ENCODE measurements at places on chromosomes 1 and 21.

DNA sequence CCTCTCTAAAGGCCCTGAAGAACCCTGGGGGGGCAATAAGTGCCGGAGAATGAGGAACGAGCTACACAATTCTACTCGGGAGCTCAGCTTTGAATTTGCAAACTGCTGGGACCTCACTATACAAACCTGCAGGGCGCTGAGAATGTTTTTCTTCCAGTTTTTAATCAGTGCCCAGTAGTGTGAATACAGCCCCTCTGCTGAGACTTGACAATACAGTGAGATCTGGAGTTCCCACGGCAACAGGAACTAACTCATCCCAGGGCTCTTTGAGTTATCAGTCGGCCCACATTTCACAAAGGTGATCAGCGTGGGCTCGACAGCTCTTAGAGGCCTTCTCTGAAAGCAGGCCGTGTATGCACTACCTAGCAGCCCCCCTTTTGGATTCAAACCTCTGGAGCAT, 41.7 kb downstream of the TMEM53 start:
- DNase-seq = no peak

GRCh38 chr1:243411472-243411871, 155.6 kb downstream of the SDCCAG8 start:
- no peak for DNase-seq

GRCh38 chr1:229625071-229625914, 629 bp downstream of the TAF5L start:
- DNase-seq = peak; percentile 37

DNA sequence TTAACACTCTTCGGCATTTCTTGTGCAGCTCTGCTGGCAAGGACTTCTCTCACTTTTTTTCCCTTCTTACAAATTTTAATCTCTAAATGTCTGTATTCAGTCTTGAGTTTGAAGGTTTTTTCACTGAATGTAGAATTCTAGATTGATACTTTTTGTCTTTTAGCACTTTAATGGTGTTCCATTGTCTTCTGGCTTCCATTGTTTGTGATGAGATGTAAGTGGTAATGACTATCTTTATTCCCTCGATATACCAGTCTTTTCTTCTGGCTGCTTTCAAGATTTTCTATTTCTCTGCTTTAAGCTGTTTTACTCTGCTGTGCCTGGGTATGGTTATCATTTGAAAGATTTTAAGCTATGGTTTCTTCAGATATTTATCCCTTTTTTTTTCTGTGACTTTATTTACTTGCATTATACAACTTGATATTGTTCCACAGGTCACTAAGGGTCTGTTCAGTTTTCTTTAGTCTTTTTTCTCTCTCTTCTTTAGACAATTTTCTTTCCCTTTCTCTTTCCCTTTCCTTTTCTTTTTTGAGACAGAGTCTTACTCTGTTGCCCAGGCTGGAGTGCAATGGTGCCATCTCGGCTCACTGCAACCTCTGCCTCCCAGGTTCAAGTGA, 35.8 kb downstream of the DYRK1A start:
- DNase-seq = no peak

DNA sequence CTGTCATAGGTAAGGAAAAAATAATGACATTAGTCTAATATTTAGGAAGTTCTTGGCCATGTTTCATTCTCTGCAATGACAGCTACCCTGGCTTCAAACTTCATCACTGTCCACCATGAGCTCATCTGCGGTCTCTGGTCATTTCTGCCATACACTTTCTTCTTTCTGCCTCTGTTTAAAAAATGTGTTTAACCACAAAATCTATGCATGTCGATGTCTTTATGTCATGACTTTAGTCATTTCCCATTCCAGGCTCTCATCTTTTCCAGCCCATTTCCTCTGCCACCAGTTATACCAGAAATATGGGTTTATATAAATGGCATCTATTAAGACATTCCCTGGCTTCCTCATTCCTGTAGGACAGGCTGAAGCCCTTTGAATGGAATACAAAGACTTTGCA, 68.5 kb upstream of the DUSP10 start:
- DNase-seq = no peak

DNA sequence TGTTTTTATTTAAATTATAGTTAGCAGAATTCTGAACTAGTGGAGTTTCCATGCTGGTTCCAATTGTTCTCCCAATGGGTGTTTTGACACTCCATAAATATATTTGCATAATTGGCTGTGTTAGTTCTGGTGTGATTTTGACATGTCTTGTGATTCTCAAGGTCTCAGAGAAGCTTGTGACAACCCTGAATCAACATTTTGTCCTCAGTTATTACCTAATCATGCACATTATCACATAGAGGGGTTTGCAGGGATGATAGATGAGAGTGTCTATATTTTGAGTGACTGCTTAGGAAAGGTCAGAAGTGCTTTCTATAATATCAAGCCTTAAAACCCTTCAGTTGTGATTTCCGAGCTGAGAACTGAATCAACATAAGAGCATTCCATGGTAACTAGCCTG, 11.5 kb upstream of the KCNK2 start:
- DNase-seq = no peak

DNA sequence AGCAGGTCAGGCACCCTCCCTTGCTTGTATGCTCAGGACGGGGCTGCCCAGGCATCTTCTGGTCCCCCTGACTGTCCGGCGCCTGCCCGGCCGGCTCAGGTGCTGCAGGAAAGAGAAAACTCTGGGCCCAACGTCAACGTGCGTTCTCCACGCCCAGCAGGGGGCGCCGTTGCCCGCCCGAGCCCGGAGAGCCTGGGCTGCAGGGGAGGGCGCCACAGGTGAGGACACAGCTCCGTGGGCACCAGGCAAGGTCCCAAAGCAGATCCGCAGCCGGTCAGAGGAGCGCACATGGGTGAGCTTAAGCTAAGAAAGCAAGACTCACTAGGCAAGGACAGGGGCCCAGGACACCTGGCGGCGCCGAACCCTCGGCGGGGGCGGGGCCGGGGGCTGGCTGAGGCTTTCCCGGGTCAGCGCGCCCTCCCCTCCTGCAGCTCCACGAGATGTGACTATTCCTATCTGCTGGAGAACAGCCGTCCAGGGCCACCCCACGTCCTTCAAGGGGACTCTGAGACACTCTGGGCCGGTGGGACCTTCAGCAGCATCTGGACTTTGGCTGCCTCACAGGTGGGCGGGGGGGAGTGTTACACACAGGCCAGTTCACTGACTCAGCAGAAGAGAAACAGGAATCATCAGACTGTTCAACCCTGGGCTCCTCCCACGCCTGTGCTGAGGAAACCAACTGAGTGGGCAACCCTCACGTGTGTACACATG, 29.3 kb downstream of the KRTAP10-1 start:
- no peak for DNase-seq

GRCh38 chr1:192807211-192808162, 1.4 kb upstream of the RGS2 start:
- no peak for DNase-seq

DNA sequence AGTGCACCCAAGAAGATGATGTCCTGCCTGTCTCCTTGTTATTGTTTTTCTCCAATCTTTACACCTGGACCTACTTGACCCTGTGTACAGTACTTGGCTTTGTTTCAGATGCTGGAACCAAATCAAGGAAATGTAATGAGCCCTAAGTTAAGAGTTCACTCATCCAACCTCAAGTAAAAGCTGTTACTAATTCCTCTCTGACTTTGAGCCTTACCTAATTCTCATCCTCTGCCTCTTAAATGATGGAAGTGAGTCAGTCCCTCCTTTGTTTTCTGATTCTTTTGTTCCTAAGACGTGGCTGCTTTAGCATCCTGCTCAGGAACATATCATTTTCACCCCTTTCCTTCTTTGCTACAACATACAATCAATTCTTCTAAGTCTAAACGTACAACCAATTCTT, 15.3 kb upstream of the PLA2G4A start:
- DNase-seq = no peak

GRCh38 chr1:59917026-59917784, 9.4 kb downstream of the CYP2J2 start:
- DNase-seq = peak; percentile 77

DNA sequence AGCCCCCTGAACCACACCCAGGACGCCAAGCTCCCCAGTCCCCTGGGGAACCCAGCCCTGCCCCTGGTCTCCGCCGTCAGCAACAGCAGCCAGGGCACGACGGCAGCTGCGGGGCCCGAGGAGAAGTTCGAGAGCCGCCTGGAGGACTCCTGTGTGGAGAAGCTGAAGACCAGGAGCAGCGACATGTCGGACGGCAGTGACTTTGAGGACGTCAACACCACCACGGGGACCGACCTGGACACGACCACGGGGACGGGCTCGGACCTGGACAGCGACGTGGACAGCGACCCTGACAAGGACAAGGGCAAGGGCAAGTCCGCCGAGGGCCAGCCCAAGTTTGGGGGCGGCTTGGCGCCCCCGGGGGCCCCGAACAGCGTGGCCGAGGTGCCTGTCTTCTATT, 42.7 kb upstream of the ARHGEF16 start:
- no peak for DNase-seq

DNA sequence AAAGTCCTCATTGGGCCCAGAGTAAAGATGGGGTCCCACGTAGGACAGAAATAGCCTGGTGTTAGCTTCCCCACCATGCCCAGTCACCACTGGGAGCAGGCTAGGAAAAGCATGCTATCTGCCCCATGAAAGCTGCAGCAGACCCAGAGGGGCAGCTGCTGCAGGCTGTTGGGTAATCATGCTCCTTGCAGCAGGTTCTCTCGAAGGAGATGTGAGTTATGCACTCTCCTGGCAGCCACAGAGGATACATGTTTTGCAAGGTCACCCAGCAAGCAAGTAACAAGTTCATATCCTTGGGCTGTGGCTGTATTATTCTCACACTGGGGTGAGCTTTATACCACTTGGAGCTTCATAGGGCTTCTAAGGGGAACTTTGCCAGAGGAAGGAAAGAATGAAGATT, 9.1 kb upstream of the HEYL start:
- DNase-seq = no peak

GRCh38 chr1:39936724-39937491, 18.0 kb upstream of the MFSD2A start:
- DNase-seq = no peak

- no peak for DNase-seq
These were observed 10.3 kb downstream of the INSRR start for GRCh38 chr1:156848461-156849150.

GRCh38 chr1:43978264-43978550, 803 bp upstream of the B4GALT2 start:
- DNase-seq = no peak

GRCh38 chr1:177944016-177944949, 25.6 kb downstream of the SEC16B start:
- no peak for DNase-seq

- DNase-seq = no peak
These were observed 3.2 kb upstream of the LAPTM5 start for GRCh38 chr1:30760596-30761324.

- no peak for DNase-seq
These were observed 220.9 kb downstream of the ATG4C start for GRCh38 chr1:63004868-63005267.

- DNase-seq = no peak
These were observed 12.3 kb upstream of the MFAP2 start for GRCh38 chr1:16992675-16993074.

DNA sequence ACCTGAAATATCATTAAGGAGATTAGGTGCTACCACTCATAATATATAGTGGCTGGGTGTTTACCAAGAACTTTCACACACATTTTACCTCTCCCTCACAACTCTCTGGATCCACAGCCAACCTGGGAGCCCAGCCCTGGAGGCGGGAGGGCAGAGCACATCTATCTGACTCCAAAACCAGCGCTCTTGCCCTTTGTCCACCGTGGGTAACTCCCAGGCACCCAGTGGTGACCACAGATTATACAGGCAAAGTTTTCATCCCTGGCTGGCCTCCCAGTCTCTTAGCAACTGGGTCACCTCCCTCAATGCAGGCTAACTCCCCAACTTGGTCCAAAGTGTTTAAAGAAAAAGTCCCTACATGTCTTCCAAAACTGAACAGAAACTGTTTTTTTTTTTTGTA, 2.4 kb downstream of the PAQR7 start:
- DNase-seq = no peak

- no peak for DNase-seq
These were observed 17.3 kb downstream of the BTG2 start for GRCh38 chr1:203322500-203323179.

DNA sequence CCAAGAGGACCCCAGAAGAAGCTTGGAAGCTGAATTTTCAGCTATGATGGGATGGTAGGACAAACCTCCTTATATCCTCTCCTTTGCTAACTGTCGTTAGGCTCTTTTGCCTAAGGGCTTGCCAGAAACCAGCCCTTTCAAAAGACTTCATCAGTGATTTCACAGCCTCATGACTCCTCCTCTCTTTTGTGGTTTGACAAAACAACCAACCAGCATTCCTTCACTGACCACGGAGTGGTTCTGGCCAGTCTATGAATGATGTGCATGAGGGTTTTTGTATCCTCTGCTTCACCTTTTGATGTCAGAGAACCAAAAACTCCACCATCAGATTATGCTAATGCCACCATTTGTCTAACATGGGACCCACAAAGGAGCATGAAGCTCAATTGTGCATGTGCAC, 116.9 kb upstream of the COA6 start:
- no peak for DNase-seq

- no peak for DNase-seq
These were observed 219.3 kb downstream of the KCNJ6 start for GRCh38 chr21:37696936-37697335.

DNA sequence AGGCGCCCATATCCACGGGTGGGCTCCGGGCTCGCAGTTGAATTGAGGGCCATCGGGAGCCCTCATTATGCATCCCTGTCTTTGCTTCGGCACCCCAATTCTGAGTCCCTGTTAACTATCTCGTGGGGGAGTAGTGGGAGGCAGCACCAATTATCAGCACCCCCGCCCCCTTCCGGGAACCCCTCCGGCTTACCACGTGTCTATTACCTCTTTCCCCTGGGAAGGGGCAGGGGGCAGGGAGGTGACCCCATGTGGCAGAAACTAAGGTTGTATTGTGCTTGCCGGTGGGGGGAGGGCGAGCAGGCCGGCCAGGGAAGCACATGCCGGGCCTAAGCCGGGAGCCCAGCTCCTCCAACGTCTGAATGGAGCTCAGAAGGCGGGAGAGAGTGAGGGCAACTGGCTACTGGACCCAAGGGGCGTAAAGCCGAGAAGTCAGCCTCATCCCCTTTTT, 1.0 kb downstream of the LIN28A start:
- DNase-seq = no peak

DNA sequence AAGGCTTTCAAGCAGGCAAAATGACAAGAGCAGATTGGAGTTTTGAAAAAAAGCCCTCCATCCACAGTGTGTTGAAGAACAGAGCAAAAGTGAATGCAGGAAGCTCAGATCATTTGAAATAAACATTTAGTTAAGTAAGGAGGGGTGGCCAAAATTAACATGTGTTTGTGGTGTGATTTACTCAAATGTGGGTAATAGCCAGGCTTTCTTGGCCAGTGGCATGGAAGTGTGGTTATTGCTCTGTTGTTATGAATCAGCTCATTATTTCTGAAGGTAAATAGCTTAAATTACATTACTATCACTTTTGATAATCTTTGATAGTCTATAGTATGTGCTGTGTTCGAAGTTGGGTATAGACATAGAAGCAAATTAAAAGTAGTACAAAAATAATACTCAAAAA, 485.9 kb downstream of the LMO4 start:
- no peak for DNase-seq

- no peak for DNase-seq
These were observed 3.7 kb upstream of the RHEX start for GRCh38 chr1:206049293-206049692.

GRCh38 chr1:167043752-167044488, 46.3 kb downstream of the GPA33 start:
- no peak for DNase-seq

- DNase-seq = no peak
These were observed 28.4 kb downstream of the EXTL2 start for GRCh38 chr1:100866041-100866900.
